ENCODE measurements at places on chromosomes 2 and 18.

- no peak for DNase-seq
These were observed 21.5 kb upstream of the TXNL4A start for GRCh38 chr18:80009661-80010550.

GRCh38 chr2:134892282-134893035 is 26.2 kb upstream of the CCNT2 start:
- DNase-seq: no peak

DNA sequence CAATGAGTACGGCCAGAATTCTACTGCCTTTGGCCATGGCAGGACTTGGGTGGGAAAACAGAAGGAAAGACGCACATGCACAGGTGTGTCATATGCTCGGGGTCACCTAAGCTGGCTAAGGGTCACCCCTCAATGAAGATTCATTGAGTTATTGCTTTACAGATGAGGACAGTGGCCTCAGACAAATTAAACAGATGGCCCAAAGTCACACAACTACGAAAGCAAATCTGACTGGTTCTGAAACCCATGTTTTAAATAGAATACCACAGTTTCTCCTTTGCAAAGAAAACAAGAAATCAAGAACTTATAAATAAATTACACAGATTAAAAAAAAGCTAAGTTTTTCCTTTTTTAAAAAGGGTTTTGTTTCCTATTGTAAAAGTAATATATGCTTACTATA is 70.5 kb downstream of the ID2 start:
- DNase-seq: no peak

GRCh38 chr18:23257137-23257536 is 121.9 kb downstream of the CABLES1 start:
- DNase-seq: no peak

DNA sequence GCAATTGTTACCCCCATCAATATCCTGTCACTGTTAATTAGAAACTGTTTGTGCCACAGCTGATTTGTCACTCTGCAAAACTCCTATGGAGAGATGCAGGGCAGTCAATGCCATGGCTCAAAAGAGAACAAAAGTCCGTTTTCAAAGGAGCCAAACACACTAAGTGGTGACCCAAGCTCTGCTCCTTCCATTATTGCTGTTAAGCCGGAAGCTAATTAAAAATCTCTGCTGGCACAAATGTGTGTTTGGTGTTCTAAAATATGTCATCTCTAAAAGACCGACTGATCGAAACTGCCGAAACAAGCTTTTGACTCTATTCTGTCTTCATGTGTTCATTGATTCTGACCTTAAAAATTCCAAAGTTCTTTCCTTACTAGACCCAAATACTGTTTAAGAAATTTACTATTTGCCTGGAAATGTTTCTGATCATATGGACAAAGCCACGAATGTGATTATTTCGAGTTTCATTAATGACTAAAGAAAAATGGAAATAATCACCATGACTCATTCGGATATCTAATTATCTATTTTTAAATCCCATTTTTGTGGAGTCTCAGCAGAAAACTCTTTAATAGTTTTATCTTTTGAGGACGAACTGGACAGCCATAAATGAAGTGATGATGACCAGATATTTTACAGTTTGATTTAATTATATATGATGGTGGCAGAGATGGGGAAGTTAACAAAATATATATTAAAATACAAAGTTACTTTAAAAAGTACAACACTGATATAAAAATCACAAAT is 287.6 kb downstream of the SOCS6 start:
- no peak for DNase-seq

DNA sequence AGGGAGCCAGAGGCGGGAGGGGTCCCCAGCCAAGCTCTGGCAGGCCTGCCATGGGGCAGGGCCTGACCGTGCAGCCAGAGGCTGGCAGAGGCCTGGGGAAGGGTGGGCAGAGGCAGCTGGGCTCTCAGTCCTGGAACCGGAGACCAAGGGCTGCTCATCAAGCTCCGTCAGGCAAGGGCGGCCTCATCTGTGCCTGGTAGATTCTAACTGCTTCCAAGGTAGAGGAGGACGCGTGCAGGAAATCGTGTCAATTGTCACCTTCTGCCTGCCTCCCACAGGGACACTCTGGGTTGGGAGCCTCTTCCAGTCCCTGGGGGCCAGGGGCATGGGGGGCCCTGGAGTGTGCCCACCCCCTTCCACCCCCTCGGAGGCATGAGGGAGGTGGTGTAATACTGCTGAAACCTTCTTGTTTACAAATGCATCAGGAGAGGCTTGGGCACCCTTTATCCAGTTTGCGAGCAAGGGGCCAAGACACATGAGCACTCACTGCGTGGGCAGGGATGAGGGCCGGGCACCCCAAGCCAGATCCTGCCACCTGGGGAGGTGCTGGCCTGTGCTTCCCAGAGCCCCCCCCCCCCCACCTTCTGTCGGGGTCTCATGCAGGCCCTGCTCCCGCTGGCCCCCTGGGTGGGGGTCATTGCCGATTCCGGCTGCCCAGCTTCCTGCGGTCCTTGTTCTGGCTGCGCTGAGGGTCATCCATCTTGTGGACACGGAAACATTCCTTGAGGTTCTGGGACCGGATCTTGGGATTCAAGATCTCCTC is 9.0 kb downstream of the SNORC start:
- no peak for DNase-seq

- DNase-seq: no peak
These were observed 129.6 kb downstream of the RBMS1 start for GRCh38 chr2:160363961-160364360.

GRCh38 chr2:200703926-200704637 is 107.6 kb upstream of the BZW1 start:
- DNase-seq: no peak

DNA sequence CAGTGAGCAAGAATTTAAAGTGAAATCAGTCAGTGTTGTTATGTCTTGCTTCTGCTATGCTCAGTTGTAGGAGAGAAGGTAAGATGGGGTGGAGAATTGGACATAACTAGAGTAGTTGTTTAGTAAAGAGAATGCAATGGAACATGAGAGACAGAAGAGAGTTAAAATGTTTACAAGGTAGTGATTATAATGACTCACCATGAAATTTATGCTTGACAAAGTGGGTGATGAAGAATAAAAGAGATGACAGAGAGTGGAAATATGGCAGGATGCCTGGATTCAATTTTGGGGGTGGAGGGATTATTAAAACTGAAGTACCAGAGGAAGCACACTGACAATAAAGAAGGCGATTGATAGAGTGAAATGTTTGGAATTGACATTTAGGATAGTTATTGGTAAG is 10.6 kb downstream of the SCG2 start:
- DNase-seq: no peak

DNA sequence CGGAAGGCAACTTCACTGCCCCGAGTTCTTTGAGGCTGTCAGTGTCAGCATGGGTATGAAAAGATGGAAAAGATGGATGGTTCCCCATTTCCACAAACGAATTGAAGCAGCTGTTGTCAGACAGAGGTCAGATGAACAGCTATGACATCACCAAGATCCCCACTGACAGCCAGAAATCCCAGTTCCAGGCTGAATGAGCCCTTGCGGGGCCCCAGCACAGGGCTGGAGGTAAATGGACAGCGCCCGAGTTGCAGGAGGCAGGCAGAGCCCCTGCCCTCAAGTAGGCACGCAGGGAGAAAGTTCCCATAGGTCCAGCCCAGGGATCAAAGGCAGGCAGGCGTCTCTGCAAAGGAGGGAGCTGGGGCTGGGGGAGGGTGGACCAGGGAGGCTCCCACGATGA is 169.5 kb upstream of the AGAP1 start:
- DNase-seq: no peak

GRCh38 chr2:226874749-226875148 is 38.9 kb downstream of the RHBDD1 start:
- no peak for DNase-seq

DNA sequence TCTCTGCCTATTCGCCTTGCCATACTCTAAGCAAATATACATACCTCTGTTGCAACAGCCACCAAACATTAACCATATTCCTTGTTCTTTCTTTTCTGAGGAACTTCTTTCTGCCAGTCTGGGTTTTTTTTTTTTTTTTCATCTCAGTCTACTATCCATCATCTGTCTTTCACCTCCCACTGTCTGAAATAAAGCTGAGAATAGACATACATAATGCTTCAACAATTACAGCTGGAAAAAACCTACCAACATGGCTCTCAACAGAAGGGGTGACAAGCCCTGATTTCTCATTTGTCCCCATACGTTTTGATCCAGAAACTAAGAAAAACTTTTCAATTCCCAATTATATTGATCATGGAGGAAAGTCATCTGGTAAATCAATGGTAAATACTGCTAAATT is 728.8 kb upstream of the POU3F3 start:
- no peak for DNase-seq

- DNase-seq: no peak
These were observed 79.9 kb upstream of the NDUFV2 start for GRCh38 chr18:9022397-9023155.

- no peak for DNase-seq
These were observed 8.6 kb downstream of the ARHGEF33 start for GRCh38 chr2:38898256-38898655.

DNA sequence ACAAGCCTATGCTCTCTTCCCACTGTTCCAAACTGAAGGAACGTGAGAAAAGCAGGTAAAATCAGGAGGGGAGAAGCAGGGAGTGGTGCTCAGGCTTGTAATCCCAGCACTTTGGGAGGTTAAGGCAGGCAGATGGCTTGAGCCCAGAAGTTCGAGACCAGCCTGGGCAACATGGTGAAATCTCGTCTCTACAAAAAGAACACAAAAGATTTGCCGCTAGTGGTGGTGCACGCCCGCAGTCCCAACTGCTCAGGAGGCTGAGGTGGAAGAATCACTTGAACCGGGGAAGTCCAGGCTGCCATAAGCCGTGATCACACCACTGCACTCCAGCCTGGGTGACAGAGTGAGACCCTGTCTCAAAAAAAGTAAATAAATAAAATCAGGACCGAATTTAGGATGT is 1.3 kb upstream of the TMSB10 start:
- DNase-seq: no peak

DNA sequence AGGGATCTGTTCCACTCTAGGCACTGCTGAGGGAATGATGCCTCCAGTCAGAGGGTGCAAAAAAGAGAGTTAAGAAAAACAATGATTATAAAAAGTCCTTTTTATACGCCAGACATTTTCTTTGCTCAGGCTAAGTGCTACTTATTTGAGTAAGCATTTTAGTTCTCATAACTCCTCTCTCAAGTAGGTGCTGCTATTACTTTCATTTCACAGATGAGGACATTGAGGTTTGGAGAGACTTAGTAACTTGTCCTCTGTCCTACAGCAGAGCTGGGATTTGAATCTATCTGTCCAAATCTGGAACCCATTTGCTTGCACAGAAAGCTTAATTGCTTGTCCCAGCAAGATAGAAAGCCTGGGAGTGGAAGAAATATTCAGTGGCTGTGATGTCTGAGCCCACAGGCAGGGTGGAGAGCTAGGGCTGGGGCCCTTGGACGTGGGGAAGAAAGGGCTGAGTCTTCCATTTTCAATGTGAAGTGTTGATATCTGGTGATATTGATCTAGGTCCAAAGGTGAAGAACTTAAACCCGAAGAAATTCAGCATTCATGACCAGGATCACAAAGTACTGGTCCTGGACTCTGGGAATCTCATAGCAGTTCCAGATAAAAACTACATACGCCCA is 5.8 kb downstream of the IL37 start:
- no peak for DNase-seq

- no peak for DNase-seq
These were observed 628 bp downstream of the GIGYF2 start for GRCh38 chr2:232697807-232698110.

GRCh38 chr2:52429171-52429570 is 1338.4 kb upstream of the CHAC2 start:
- DNase-seq: no peak

DNA sequence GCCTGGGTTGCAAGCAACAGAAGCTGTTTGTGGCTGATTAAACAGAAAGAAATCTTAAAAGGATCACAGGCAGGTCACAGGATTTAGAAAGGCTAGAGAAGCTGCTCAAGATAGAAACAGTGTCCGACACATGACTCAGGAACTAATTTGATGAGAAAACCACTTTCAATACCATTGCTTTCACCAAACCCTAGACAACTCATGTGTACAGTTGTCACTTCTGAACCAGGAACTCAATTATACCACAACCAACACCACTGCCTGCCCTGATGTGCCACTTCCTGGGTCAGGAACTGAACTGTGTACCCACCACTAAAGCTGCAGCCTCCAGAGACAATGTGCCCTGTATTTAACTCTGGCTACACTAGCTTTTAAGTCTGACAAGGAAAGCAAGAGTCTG is 56.0 kb downstream of the TMEM247 start:
- peak; percentile 81 for DNase-seq

- DNase-seq: no peak
These were observed 13.1 kb downstream of the TMEM131 start for GRCh38 chr2:97982621-97983020.

DNA sequence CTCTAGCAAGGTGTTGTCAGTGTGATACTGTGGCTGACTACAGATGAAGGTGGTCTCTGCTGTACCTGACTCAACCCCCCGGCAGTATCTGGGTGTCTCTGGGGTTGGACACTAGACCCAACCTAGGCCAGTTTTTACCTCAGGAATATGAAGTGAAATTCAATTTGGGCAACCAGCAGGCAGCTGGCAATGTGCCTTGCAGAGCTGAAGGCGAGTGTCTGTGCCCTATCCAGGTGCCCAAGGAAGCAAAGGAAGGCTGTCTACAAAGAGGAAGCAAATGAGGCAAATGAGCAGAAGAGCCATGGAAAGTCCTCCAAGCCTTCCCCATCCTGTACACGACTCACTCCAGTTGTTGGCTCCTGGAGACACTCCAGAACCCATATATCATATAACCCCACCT is 264.6 kb upstream of the AGAP1 start:
- DNase-seq: no peak

- DNase-seq: no peak
These were observed 47.4 kb upstream of the MTCL1 start for GRCh38 chr18:8657873-8658470.

- DNase-seq: no peak
These were observed 42.0 kb upstream of the IL1R1 start for GRCh38 chr2:102100371-102101096.

- DNase-seq: peak; percentile 61
These were observed 11.0 kb upstream of the ZNF24 start for GRCh38 chr18:35355140-35355618.
